ENCODE measurements at places on chromosomes 2 and 18. TPM values are rescaled to one million over a fixed set of nuclear protein-coding genes. Genes with fewer than 3 reads are reported as not detected.
A peak's percentile ranks its signal among the peaks of the same experiment; 100 is the strongest.

DNA sequence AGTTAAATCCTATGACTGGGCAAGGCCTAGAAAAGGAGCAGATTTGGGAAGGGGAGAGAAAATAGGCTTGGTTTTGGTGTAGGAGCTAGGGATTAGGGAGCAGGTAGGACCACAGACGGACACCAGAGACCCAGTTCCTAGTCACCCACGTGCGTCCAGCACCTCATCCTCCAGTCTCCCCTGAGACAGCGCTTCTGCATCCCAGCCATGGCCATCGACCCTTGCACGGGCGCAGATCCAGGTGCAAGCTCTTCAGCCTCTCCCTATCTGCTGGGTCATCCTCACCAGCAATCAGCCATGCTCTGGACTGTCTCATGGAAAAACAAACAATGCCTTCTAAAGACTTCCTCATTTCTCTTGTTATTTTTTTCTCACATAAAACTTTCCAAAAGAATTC lies 246.8 kb upstream of the RAB6C start:
- no peak for DNase-seq

The UPP2 gene
- not detected for total RNA-seq

The NEURL3 gene
- not detected for total RNA-seq

GRCh38 chr2:128663371-128664050 lies 344.8 kb upstream of the HS6ST1 start:
- no peak for DNase-seq

- DNase-seq = no peak
Measured at GRCh38 chr2:142112757-142113221, 18.0 kb downstream of the LRP1B start.

GRCh38 chr2:156427074-156427473 lies 9.1 kb upstream of the GPD2 start:
- DNase-seq = no peak

DNA sequence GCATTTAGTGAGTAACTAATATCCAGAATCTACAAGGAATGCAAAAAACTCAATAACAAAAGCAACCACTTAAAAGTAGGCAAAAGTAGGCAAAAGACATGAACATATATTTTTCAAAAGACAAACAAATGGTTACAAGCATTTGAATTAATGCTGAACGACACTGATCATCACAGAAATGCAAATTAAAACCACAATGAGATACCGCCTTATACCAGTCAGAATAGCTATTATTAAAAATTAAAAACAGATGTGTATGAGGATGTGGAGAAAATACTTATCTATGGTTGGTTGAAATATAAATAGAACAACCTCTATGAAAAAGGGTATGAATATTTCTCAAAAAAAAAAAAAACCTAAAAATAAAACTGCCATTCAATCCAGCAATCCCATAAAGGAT lies 51.7 kb downstream of the SNTG2 start:
- DNase-seq = no peak

- no peak for DNase-seq
Measured at GRCh38 chr2:108182489-108182888, 57.3 kb upstream of the SULT1C3 start.

The ZNF514 gene
- total RNA-seq = 12.4 TPM

The EFHD1 gene
- total RNA-seq = 0.58 TPM

DNA sequence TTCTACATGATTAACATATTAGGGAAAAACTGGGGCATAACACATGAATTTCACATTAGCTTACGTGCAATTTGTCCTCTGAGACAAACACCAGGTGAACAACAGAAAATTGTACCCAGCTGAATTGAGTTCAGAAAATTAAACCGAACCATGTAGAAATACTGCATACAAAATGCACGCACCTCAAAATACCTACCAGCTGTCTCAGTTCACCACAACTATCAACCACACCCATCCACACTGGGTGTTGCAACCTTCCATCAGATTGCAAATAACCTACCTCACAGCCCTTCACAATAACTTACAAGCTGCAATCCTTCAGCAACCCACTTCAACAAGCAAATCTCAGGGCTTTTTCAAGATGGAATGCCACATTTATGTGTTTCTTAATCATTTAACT lies 55.9 kb downstream of the UNC50 start:
- peak; percentile 81 for DNase-seq

The MDH1 gene
- total RNA-seq = 62.0 TPM
